CD4-positive, alpha-beta T cell treated with Interleukin-15 for 1 hour (primary cell): ENCODE measurements at places on chromosomes 2 and 18.

GRCh38 chr2:33897741-33898140 is 298.6 kb upstream of the FAM98A start:
- DNase-seq = no peak

DNA sequence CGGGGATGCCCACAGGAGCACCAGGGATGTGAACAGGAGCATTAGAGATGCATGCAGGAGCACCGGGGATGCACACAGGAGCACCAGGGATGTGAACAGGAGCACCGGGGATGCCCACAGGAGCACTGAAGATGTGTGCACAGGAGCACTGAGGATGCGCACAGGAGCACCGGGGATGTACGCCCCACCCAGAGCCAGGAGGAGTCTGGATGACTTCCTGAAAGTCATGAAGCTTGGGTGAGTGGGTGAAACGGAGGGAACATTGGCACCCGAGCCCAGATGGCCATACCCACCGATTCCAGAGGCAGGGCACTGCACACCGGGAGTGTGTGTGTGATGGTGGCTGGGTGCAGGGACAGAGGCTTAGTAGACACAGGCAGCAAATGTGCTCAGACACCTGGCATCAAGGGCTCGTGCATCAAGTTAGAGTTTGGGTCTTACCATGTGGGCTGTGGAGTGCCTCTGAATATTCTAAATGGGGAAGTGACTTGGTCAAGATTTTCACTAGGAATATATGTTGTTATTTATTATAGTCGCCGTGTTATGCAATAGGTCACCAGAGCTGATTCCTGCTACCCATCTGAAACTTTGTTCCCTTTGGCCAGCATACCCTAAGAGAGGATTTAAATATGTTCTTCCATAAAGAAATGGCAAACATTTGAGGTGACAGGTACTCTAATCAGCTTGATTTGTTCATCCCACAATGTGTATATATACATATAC is 365.8 kb upstream of the MYT1L start:
- DNase-seq = no peak

DNA sequence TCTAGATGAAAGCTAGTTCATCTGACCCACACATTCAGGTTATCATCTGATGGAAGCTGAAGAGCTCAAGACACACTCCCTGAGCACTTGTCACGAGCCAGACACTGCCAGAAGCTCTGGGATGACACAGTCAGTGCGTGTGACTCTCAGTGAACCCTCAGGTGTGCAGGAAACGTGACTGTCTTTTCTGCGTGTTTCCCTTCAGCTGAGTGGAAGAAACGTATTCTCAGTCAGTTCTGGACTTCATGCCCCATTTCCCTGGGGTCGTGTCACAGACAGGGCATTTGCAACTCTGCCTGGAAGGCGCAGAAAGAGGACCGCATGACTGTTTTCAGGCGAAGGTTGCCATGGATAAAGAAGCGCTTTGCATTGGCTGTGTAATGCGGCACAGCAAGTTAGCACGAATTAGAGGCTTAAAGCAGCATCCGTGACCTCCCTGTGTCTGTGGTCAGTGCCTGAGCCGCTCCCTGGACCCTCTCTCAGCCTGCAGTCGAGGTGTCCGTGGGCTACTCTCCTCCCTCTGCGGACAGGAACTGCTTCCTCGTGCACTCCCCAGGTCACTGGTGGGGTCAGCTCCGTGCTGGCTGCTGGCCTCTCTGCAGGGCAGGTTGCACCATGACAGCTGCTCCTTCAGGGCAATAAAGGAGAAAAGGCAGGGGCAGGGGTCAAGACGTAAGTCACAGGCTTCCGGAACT is 3.3 kb upstream of the ALLC start:
- no peak for DNase-seq

DNA sequence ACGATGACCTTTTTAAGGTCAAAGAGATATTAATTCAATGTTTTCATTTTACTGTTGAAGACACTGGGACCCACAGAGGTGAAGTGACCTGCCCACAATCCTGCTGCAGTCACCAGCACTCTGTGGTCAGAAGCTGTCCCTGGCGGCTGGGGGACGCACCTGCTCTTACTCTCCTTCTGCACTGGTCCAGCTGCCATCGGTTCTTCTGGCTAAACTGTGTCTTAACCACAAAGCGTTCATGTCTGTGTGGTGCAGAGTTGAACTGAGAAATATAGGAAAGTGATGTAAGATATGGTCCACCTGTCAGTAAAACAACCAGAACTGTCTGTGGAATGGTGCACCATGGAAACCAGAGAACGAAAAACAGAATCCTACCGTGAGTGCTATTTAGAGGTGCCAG is 44.9 kb upstream of the SMIM21 start:
- no peak for DNase-seq
